ENCODE measurements at places on chromosomes 3 and 15.

GRCh38 chr3:11201251-11202019 is 47.1 kb downstream of the HRH1 start:
- peak; percentile 20 for DNase-seq

- no peak for DNase-seq
Measured at GRCh38 chr3:188151438-188151837, 2.5 kb upstream of the LPP start.

GRCh38 chr15:89964232-89964954 is 36.7 kb upstream of the ZNF710 start:
- DNase-seq = no peak

DNA sequence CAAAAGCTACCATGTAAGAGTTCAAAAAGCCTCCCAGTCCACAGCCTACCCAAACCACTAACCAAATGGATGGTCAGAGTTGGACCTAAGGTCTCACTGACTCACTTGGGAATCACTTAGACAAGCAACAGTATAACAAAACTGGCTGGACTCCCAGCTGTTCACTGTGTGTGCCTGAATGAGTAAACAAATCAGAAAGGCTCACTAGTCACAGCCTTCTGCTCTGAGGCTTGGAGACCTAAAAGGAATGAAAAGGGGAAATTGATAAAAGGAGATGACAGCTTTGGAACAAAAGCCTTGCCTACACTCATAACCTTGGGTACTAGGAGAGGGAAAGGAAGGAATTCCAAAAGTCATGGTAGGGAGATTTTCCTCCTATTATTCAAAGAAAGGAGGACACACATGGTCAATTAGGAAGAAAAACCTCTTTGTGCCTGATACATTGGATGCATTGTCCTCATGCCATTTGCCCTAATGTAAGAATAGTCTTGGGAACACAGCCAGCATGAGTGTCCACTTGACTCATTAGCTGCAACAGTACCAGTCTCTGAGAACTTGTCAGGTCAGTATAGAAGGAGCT is 92.3 kb downstream of the FRMD5 start:
- peak; percentile 52 for DNase-seq

DNA sequence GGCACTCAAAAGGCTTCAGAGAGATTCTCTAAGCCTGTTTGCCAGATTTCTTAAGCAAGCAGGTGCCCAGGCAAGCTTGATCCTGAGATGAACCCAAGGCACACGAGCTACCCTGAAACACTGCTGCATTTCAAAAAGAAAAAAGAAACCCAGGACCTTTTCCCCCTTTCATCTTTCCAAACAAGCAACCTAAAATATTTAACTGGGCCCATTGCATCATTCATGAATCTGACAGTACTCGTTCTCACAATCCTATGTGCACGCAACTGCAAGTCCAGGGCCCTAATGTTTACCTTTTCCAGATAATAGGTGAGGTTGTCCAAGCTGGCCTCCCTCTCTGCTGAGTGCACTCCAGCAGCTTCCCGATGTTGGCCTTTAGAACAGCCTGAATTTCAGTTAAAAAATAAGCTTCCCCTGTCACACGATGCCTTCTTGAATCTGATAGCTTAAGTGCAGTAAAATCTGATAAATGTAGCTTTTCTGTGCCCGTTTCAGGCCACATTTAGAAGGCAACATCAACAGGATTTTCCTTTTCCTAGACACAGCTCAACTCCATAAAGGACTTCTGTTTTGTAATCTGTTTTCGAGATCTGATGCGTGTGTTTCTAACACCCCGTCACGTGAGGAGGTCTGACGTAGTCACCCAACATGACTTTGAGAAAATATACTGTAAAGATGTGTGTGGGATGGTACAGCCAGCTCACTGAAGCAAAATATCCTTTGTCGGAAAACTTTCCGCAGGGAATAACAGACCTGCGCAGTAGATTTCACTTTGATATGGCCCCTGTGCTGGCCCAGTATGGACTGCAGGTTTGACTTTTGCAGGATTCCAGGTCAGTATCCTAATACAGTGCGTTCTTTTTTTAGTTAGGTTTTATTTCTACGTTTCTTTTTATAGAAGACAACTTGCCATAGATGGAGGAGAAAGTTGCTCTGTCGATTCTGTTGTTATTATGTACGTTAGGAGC is 55.1 kb upstream of the RASA2 start:
- DNase-seq = no peak

- no peak for DNase-seq
Measured at GRCh38 chr15:52486003-52486996, 42.4 kb downstream of the MYO5A start.

DNA sequence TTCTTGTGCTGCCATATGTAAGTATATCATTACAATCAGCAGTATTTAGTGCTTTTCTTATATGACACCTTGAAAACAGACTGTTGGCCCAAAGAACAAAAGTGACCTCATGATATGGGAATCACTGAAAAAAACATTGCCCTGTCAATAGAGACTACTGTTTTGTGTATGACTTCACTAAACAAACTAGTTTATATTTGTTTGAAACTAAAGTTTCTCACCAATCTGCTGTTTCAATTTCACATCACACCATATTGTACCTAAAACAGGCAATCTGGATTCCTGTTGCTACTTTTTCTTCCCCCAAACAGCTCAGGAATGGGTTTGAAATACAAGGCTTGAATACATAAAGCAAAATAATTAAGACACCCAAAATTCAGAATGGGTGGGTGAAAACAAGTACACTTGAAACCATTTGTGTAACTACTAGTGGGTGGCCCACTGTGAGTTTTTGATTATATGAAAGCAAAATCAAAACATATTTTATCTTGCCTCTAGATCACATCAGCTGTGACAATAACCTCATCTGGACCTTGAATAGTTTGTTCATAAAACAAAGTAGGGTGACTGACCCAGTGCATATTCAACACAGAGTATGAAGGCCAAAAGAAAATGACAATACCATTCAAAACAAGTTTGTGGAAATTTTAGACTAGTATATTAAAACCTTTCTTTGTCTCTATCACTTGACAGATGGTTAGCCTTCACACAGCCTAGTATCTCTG is 5.9 kb downstream of the ZBTB20 start:
- no peak for DNase-seq

DNA sequence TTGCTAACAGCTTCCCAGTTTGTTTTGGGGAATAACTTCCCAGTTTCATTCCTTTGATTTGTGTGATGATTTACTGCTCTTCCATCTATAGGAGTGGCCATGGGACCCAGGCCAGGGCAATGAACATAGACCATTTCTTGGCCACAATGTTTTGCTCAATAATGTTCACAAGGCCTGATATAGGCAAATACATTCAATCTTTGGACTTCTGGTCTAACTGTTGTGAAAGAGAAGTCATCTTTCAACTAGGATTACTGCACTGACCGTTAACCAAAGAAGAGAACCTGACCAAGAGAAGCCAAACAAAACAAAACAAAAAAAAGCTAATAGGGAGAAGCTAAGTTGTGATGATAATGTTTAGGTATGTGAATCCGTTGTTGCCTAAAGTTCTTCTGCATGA is 221.8 kb upstream of the SUCLG2 start:
- no peak for DNase-seq

GRCh38 chr15:45631776-45632175 is 3.1 kb upstream of the SQOR start:
- DNase-seq = no peak

DNA sequence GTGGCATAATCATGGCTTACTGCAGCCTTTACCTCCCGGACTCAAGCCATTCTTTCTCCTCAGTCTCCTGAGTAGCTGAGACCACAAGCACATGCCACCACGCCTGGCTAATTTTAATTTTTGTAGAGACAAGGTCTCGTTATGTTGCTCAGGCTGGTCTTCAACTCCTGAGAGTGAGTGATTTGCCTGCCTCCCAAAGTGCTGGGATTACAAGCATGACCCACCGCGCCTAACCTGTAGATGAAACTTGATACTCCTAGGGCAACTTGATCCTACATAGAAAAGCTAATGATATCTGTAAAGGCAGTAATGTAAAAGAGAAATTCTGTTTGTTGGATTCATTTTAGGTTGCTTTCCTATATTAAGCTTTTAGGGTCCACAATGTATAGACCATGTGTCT is 391.9 kb upstream of the THRB start:
- DNase-seq = no peak

DNA sequence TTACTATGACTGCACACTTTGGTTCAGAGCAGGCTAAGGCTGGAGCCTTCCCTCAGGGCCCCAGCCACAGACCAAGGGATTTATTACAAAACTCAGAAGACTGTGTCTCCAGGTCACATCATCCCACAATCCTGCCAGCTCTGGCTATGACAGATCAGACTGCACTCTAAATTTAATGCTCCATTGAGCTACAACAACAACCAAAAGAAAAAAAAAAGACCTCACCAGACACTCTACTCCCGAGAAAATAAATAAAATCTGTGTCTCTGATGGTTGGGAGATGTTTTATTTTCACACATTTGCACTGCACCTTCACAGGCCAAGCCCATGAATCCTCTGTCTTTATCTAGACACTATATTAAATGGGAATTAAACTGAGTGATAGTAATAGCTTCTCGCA is 50.8 kb upstream of the CTNNB1 start:
- DNase-seq = no peak

DNA sequence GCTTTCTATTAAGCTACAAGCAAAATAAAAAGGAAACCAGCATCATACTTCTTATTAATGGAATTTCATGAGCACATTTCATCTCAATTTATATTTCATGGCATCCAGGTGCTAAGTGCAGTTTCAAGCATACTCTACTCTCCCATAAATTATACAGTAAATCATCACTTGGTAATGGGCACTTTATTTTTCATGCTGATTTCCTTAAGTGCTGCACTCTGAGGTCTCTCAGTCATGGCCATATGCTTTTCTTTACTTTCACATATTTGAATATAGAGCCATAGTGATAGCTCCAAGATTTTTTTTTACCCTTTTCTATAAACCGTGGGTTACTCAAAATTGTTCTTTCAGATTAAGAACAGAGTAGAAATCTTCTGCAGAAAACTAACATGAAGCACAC is 1505.7 kb upstream of the CADM2 start:
- DNase-seq = no peak

DNA sequence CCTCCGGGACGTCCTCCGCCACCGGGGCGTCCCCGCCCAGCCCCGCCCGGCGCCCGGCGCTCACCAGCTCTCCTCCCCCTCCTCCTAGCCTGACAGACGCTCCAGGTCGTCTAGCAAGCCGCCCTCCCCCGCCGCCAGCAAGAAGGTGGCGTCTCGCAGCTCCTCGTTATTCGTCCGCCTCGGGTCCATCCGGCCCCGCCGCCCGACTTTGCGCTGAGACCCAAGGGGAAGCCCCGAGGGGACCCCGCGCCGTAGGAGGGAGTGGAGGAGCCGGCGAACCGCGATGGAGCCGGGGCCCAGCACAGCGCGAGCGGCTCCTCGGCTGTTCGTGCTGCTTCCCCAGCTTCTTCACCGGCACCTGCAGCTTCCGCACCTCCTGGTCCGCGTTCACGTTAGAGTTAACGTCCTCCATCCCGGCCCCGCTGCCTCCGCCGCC is 26.3 kb upstream of the MTHFS start:
- DNase-seq = peak; percentile 68

Measured in tongue (tissue), 3 donors.